Activated T-cell treated with anti-CD3 and anti-CD28 coated beads, Interleukin-2, amount 50 U/mL, for 72 hours (primary cell): ENCODE measurements at places on chromosomes 6 and 20. TPM values are rescaled to one million over a fixed set of nuclear protein-coding genes. Genes with fewer than 3 reads are reported as not detected.

- H3K36me3 ChIP-seq, result peaks cover 1% of the 10 kb centered on the region
- H3K4me3 ChIP-seq, result no peak overlapping the region
- H3K27me3 ChIP-seq, result no peaks in the 10 kb centered on the region
- peaks cover 21% of the 10 kb centered on the region for H3K4me1 ChIP-seq
Measured at GRCh38 chr20:48875233-48875913, 46.1 kb upstream of the ARFGEF2 start.

DNA sequence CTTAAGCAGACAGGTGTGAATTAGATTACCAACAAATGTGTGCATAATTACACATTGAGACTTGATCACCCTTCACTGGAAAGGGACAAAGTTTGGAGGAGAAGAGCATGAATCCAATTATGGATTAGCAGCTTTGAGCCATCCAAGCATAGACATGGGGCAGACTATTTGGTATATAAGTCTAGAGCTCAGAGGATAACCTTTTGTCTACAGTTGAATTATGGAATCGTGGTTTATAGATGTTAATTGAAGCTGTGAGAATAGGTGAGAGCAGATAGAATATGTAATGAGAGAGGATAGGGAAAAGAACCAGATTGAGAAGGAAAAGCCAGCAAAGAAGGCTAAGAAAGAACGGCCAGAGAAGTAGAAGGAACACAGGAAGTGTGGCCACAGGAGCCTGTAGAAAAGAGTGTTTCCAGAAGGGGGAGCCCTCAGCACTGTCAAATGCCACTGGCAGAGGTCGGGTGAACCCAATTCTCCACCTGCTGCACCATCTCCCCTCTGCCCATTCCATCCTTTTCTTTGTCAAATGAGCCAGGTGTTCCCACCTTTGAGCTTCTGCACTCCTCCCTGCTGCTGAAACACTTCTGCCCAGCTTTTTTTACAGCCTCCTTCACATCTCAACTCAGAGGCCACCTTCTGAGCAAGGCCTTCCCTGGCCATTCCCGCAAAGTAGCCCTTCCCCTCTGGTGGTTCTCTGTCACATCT, 7.3 kb downstream of the DNTTIP1 start:
- H3K4me3 ChIP-seq, result no peak overlapping the region
- H3K4me1 ChIP-seq, result peaks cover 29% of the 10 kb centered on the region
- H3K27me3 ChIP-seq, result no peaks in the 10 kb centered on the region
- H3K36me3 ChIP-seq, result peaks cover 26% of the 10 kb centered on the region
- DNase-seq, result peak; percentile 72

GRCh38 chr6:161308075-161308655, 34.3 kb upstream of the AGPAT4 start:
- no peak for DNase-seq
- H3K27me3 ChIP-seq, result no peaks in the 10 kb centered on the region
- H3K36me3 ChIP-seq, result no peaks in the 10 kb centered on the region
- H3K4me3 ChIP-seq, result no peak overlapping the region
- H3K27ac ChIP-seq, result no peak overlapping the region
- peaks cover 11% of the 10 kb centered on the region for H3K4me1 ChIP-seq

DNA sequence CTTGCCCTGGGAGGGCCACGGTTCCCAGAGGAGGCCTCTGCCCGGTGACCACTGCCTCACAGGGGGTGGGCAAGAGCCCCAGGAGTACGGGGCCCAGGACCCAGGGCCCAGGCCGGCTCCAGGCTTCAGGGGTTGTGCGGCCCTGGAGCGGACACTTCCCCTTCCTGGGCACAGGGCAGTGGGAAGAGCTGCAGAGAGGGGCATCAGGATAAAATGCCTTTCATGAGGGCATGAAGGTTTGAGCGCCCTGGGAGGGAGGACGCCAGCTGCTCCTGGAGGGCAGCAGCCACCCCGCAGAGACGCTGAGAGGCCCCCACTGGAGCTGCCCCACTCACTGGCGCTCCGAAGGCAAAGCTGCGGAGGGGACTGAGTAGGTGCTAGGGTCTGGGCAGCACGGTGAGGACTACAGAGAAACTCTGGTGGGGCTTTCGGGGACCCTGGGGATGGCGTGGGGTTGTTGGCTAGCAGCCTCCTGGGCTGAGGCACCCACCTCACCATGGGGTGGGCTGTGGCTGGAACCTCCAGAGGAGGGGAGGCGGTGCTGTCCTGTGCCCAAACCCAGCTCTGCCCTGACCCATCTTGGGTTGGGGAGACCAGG, 10.4 kb downstream of the LAMA5 start:
- no peaks in the 10 kb centered on the region for H3K36me3 ChIP-seq
- no peak overlapping the region for H3K4me3 ChIP-seq
- DNase-seq, result no peak
- no peak overlapping the region for H3K27ac ChIP-seq
- no peaks in the 10 kb centered on the region for H3K27me3 ChIP-seq

DNA sequence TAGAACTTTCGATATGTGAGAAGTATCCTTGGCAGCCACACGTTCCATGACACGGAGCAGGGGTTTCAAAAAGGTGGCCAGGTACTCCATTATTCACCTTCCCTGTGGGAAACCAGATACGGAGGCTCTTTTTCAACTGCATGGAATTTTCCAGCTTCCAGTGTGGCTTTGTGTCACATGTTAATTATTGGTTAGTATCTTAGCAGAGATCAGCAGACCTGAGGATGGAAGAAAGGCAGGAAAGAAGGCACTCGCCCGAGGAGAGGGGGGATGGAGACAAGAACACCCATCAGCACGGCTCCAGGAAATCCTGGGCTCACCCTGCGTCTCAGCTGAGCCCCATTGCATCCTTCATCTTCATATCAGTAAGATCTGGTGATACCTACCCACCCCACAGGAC, 115.5 kb downstream of the PXDC1 start:
- no peaks in the 10 kb centered on the region for H3K4me1 ChIP-seq
- no peak overlapping the region for H3K27ac ChIP-seq
- no peak overlapping the region for H3K4me3 ChIP-seq
- no peak for DNase-seq
- peaks cover 10% of the 10 kb centered on the region for H3K27me3 ChIP-seq

DNA sequence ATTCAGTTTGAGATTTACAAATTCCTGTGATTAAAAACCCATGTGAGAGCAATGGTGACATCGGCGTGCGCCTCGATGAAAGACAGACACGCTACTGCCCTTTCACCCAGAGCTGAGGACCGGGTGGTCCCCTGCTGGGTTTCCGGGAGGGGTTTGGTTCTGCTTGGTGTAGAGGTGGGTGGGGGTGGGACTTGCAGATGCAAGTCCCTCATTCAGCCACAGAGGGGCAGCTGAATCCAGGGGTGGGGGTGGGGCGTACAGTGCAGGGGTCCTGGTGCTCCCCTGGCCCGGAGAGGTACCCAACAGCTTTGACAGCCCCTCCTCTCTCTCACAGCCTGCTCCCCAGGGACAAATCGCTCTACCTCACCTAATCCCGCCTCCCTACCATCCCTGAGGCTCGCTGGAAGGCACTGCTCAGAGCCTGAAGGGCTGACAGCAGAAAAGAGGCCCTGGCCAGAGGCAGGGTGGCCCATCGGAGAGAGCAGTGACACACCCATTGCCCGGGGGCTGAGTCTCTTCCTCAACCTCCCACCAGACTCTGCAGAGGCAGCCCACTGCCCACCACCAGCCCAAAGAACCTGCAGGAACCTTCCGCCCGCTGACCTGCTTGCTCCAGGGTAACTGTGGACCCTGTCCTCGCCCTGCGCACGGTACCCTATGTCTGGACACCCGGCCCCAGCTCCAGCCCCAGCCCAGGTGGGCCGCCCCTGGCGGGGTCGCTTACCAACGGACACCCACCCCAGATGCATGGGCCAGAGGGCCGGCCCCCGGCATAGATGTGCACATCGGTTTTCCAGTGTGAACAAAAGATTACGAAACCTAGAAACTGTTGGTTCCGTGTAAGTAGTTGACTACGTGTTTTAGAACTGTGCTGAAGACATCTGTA, 118.4 kb downstream of the JPH2 start:
- H3K27me3 ChIP-seq, result peaks cover 6% of the 10 kb centered on the region
- peaks cover 70% of the 10 kb centered on the region for H3K4me1 ChIP-seq
- H3K4me3 ChIP-seq, result peak overlapping the region; percentile 85
- peaks cover 1% of the 10 kb centered on the region for H3K36me3 ChIP-seq
- no peak for DNase-seq

The PPP1R10 gene
- total RNA-seq, result 138 TPM

The OR2J3 gene
- not detected for total RNA-seq

The RNF182 gene
- not detected for total RNA-seq

The HLA-DPB1 gene
- 12.5 TPM for total RNA-seq

The FOXC1 gene
- total RNA-seq, result 0.17 TPM

The RNF146 gene
- 27.2 TPM for total RNA-seq
